Fibroblast of lung (primary cell): ENCODE measurements at places on chromosomes 6 and 20. TPM values are rescaled to one million over a fixed set of nuclear protein-coding genes. Genes with fewer than 3 reads are reported as not detected.

ZDHHC14 gene
- polyA plus RNA-seq: 1.7 and 2.3 TPM in 2 replicates

CTAGE9 gene
- polyA plus RNA-seq: not detected in 2 replicates

MEI4 gene
- polyA plus RNA-seq: not detected in 2 replicates

CLVS2 gene
- polyA plus RNA-seq: not detected in 2 replicates

OVOL2 gene
- polyA plus RNA-seq: not detected in 2 replicates

SLPI gene
- polyA plus RNA-seq: 3.7 TPM in 1 of 2 replicates, not detected in the other

GRCh38 chr6:17392978-17393891, at the start of gene CAP2:
Gene CAP2, plus strand, starts transcription at chr6:17393595. Its CDS starts 27,961 bp downstream, at chr6:17421556.
- H3K27ac ChIP-seq: peak within 1 kb of the TSS; percentile 69
- H3K4me1 ChIP-seq: peaks cover 6% of the 10 kb centered on the region
- no peaks in the 10 kb centered on the region for H3K36me3 ChIP-seq
- H3K27me3 ChIP-seq: no peaks in the 10 kb centered on the region

- no peaks in the 10 kb centered on the region for H3K36me3 ChIP-seq
- H3K4me1 ChIP-seq: peaks cover 2% of the 10 kb centered on the region
- H3K27me3 ChIP-seq: peaks cover 6% of the 10 kb centered on the region
- H3K27ac ChIP-seq: no peak overlapping the region
- peak; percentile 62 for DNase-seq
Observed at GRCh38 chr6:3612341-3613041, 139.0 kb downstream of the PXDC1 start.

DNA sequence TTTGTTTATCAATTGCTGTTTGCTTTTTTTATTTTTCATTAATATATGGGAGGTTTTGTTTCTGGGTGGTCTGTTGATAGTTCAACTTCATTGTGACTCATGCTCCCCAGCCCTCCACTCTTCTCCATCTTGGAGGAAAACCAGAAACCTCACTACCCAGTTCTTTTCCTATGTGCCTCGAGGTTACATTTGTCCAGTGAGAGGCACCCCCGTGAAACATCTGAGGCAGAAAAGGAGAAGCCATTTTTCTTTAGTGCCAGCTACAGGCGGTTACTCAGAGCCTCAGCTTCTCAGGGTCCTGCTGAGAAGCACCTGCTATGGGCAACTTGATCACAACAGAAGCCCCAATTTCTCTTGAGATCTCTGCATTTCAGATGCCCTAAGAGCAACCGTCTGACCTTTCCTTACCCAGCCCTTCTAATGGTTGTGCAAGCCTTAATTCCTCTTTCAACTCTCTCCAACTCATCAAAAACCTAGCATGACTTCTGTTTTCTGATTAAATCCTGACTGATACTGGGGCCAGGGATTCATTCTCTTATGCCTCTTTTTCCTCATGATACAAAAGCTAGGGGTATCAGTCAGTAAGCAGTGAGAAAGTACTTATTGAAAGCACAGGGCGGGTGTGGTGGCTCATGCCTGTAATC, 144.6 kb downstream of the ELOVL4 start:
- no peak overlapping the region for H3K4me3 ChIP-seq
- no peak for DNase-seq
- H3K27ac ChIP-seq: no peak overlapping the region
- H3K27me3 ChIP-seq: no peaks in the 10 kb centered on the region

DNA sequence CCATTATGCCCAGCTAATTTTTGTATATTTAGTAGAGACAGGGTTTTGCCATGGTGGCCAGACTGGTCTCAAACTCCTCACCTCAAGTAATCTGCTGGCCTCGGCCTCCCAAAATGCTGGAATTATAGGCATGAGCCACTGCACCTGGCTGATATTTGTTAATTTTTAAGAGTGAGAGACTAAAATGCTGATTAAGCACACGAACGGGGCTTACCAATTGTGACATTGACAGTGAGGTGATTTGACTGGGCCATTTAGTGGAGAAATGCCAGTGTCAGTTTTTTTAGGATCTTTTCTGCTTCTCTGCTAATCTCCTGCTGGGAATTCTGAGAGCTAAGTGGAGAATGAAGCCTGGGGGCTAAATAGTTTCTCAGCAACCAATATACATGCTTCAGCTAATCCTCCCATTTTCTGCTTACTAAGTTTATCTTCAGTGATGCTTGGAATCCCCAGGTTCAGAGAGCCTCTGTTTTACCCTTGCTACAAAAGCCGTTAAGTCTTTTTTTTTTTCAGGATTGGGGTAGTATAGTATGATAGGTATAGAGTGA, 9.8 kb upstream of the DEFB123 start:
- no peaks in the 10 kb centered on the region for H3K36me3 ChIP-seq
- H3K4me3 ChIP-seq: no peak overlapping the region
- no peak overlapping the region for H3K27ac ChIP-seq
- DNase-seq: no peak
- H3K27me3 ChIP-seq: no peaks in the 10 kb centered on the region

DNA sequence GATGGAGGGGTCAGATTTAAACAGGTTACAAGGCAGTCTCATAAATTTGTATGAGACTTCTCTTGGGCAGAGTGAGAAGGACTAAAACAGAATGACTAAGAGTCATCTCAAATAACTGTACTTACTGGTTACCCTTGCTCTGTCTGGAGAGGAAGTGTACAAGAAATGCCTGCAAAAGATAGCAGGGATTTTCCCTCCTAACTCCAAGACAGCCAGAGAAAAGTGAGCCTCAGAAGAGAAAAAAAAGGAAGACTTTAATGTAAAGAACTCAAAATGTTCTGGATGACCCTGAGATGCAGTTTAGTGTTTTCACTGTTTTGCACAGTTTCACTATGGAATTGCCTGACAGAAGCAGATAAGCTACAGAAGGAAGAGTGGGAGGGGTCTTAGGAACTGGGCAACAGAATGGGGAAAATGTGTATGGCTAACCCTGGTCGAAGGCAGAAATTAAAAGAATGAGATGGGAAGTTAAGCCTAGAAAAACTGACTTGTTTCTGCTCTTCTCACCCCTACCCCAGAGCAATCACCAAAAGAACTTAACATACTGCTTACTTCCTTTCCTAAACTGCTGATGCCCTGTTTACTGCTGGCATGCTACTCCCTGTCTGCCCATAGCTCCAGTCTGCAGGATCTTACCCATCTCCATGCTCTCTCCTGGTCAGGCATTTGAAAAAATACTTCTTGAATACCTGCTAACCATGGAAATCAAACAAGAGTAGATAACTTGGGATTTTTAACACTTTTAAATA, 98.1 kb upstream of the MARCKS start:
- no peak overlapping the region for H3K4me3 ChIP-seq
- peak; percentile 32 for DNase-seq
- H3K36me3 ChIP-seq: no peaks in the 10 kb centered on the region
- no peaks in the 10 kb centered on the region for H3K27me3 ChIP-seq
- H3K4me1 ChIP-seq: peaks cover 2% of the 10 kb centered on the region

- no peaks in the 10 kb centered on the region for H3K36me3 ChIP-seq
- H3K27ac ChIP-seq: no peak overlapping the region
- no peak for DNase-seq
- no peaks in the 10 kb centered on the region for H3K4me1 ChIP-seq
- H3K27me3 ChIP-seq: no peaks in the 10 kb centered on the region
Observed at GRCh38 chr20:12458241-12458640, 540.5 kb downstream of the BTBD3 start.

- no peaks in the 10 kb centered on the region for H3K27me3 ChIP-seq
- no peaks in the 10 kb centered on the region for H3K36me3 ChIP-seq
- H3K4me3 ChIP-seq: no peak overlapping the region
- no peak overlapping the region for H3K27ac ChIP-seq
Observed at GRCh38 chr6:40436685-40437604, 150.2 kb downstream of the LRFN2 start.

GRCh38 chr6:3388786-3389185, 68.1 kb downstream of the SLC22A23 start:
- H3K27ac ChIP-seq: no peak overlapping the region
- H3K27me3 ChIP-seq: no peaks in the 10 kb centered on the region
- H3K4me1 ChIP-seq: peaks cover 3% of the 10 kb centered on the region
- DNase-seq: no peak
- no peaks in the 10 kb centered on the region for H3K36me3 ChIP-seq

GRCh38 chr6:137651591-137652335, 157.6 kb upstream of the OLIG3 start:
- H3K4me3 ChIP-seq: no peak overlapping the region
- no peaks in the 10 kb centered on the region for H3K4me1 ChIP-seq
- H3K27ac ChIP-seq: no peak overlapping the region
- H3K27me3 ChIP-seq: no peaks in the 10 kb centered on the region
- no peak for DNase-seq
- no peaks in the 10 kb centered on the region for H3K36me3 ChIP-seq

DNA sequence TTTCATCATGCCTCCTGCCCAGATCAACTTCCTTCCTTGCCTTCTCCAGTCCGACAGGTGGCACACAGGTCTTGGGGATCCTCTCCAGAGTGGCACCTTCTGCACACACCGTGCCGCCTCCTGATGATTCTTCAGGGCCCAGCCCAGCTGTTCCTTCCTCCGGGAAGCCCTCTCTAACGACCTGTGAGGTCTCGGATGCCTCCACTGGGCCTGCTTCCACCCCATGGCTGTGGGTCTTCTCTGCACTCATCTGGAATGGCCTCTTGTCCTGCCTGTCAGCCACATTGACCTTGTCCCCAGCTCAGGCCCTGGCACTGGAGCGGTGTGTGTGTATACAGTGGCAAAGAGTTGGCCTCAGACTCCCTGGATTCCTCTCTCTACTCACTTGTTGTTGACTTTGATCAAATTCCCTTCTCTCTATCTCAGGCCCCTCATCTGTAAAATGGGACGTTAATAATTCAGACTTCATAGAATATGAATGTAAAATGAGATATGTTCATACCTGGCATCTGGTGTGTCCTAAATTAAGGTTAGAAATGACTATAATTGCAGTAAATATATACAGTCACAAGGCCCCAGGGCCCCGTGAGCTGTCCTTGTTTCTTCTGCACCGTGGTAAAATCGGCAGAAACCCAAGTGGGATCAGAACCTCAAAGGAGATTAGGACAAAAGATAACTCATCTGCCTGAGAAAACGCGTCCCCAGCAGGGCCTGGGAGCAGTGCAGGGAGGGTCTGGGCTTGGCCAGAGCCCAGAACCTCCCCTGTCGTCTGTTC, 1.5 kb downstream of the FAM210B start:
- peaks cover 7% of the 10 kb centered on the region for H3K4me1 ChIP-seq
- no peaks in the 10 kb centered on the region for H3K27me3 ChIP-seq
- peak overlapping the region; percentile 73 for H3K27ac ChIP-seq
- no peaks in the 10 kb centered on the region for H3K36me3 ChIP-seq
- DNase-seq: no peak
- H3K4me3 ChIP-seq: peak overlapping the region; percentile 95

GRCh38 chr6:28212510-28213212, 12.4 kb upstream of the ZSCAN9 start:
- H3K27ac ChIP-seq: no peak overlapping the region
- peak; percentile 90 for DNase-seq
- H3K36me3 ChIP-seq: no peaks in the 10 kb centered on the region
- peak overlapping the region; percentile 47 for H3K4me3 ChIP-seq

- no peak for DNase-seq
- no peak overlapping the region for H3K4me3 ChIP-seq
- no peaks in the 10 kb centered on the region for H3K4me1 ChIP-seq
- H3K36me3 ChIP-seq: no peaks in the 10 kb centered on the region
Observed at GRCh38 chr20:45246109-45246508, 8.3 kb downstream of the SLPI start.

DNA sequence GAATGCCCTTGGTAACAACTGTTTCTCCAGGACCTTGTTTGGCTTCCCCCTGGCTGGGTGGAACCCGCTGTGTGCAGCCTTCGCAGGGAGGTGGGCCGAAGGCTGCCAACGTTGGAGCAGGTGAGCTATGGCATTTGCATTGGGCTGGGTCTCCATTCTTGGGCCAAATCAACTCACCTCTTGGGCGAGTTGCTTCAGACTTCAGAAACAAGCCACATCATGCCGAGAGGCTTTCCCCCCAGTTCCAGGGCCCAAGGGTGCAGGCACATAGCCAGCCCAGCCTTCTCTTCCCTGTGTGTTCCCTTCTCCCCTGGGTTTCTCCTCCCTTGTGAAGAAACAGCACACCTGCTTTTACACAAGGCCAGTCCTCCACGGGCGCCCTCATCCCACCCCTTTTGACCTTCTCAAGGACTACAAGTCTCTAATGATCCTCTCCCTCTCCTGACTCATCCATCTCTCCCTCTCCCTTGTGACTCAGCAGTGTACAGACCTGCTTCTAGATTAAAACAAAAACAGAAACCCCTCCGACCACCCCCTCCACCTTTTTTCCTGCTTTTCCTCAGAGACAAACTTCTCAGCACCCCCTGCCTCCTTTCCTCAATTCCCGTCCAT, 41.6 kb downstream of the FAM209B start:
- DNase-seq: no peak
- H3K36me3 ChIP-seq: no peaks in the 10 kb centered on the region
- no peak overlapping the region for H3K27ac ChIP-seq

- H3K4me3 ChIP-seq: peak overlapping the region; percentile 54
- no peaks in the 10 kb centered on the region for H3K4me1 ChIP-seq
- DNase-seq: peak; percentile 79
Observed at GRCh38 chr6:26521600-26522391, 16.4 kb upstream of the HMGN4 start.

GRCh38 chr6:25942561-25943147, 12.2 kb upstream of the SLC17A2 start:
- no peak overlapping the region for H3K4me3 ChIP-seq
- H3K27ac ChIP-seq: no peak overlapping the region
- no peaks in the 10 kb centered on the region for H3K27me3 ChIP-seq
- H3K4me1 ChIP-seq: no peaks in the 10 kb centered on the region

GRCh38 chr20:19070026-19070425, 142.4 kb upstream of the SLC24A3 start:
- DNase-seq: no peak
- H3K4me1 ChIP-seq: no peaks in the 10 kb centered on the region
- no peaks in the 10 kb centered on the region for H3K36me3 ChIP-seq
- no peak overlapping the region for H3K27ac ChIP-seq

GRCh38 chr6:128033156-128033555, 132.3 kb upstream of the THEMIS start:
- no peak overlapping the region for H3K27ac ChIP-seq
- H3K4me3 ChIP-seq: no peak overlapping the region
- H3K27me3 ChIP-seq: no peaks in the 10 kb centered on the region
- H3K4me1 ChIP-seq: no peaks in the 10 kb centered on the region
- no peaks in the 10 kb centered on the region for H3K36me3 ChIP-seq
- no peak for DNase-seq

DNA sequence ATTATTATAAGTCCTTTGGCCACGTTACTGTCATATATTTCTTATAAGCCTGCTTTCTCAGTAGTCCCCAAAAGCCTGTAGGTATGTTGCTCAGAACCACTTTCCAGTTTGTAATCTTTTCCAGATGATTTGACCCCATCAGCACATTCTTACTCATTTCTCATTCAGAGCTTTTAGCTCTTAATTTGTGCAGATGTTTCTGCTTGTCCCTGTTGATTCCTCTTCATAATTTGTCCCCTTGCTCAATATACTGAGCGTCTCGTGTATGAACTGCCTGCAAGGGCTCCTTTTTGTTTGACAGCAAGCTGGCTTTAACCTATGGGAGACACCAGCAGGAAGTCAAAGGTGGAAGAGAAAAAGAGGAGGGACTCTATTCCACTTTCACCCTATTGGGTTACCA, 733.8 kb upstream of the GJE1 start:
- no peaks in the 10 kb centered on the region for H3K27me3 ChIP-seq
- no peak overlapping the region for H3K4me3 ChIP-seq
- DNase-seq: no peak
- no peaks in the 10 kb centered on the region for H3K36me3 ChIP-seq
- H3K27ac ChIP-seq: no peak overlapping the region

- no peaks in the 10 kb centered on the region for H3K4me1 ChIP-seq
- H3K36me3 ChIP-seq: peaks cover 2% of the 10 kb centered on the region
- H3K27ac ChIP-seq: no peak overlapping the region
- DNase-seq: no peak
Observed at GRCh38 chr6:53282741-53283140, 66.0 kb downstream of the ELOVL5 start.
